ENCODE measurements at places on chromosomes 16 and 17.

GRCh38 chr16:35365675-35366074, 1906.3 kb downstream of the TP53TG3F start:
- no peak for DNase-seq

DNA sequence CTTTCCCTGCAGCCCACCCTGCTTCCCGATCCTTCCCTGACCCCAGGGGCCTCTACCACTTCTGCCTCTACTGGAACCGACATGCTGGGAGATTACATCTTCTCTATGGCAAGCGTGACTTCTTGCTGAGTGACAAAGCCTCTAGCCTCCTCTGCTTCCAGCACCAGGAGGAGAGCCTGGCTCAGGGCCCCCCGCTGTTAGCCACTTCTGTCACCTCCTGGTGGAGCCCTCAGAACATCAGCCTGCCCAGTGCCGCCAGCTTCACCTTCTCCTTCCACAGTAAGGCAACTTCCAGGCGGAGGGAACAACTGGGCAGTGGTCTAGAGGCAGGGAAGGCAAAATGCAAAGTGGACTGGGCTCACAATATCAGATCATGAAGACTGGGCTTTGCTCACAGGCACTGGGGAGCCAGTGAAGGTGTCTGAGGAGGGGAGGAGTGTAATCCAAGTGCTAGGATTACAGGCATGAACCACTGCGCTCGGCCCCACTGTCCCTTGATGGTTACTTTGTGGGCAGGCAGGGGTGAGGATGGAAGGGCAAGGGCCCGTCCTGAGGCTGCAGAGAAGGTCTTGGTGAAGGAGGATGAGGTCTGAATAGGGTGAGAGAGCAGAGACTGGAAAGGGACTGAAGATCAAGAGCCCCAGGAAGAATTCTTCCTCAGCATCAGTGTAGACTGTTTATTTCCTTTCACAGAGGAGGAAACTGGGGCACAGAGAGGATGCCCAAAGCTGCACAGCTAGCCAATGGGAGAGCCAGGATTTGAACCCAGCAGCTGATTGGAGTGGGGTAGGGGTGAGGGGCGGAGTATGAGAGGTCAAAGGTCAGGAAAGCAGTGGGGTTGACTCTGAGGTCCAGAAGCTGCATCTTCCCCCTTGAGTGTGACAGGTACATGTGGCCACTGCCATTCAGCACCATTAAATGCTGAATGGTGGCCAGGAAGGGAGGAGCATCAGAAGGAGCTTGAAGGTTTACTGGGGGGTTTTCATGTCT, 16.5 kb upstream of the ADGRG3 start:
- DNase-seq = no peak

DNA sequence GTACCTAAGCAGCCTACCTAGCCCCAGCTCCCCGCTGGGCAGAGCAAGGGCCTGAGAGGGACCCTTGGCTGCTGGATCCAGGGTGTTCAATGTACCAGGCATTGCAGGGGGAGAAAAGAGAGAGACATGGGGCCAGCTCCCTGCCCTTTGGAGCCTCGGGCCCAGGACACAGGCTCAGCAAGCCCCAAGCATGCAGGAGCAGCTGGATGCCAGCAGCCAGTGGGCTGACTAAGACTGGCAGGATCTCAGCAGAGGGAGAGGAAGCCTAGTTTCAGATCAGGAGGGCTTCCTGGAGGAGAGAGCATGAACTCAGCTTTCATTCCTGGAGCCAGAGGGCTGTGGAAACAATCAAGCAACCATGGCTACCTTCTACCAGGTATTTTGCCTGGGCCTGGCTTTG, 82.0 kb upstream of the NKD1 start:
- DNase-seq = no peak

- DNase-seq = no peak
Observed at GRCh38 chr16:53511403-53512280, 8.6 kb upstream of the AKTIP start.

DNA sequence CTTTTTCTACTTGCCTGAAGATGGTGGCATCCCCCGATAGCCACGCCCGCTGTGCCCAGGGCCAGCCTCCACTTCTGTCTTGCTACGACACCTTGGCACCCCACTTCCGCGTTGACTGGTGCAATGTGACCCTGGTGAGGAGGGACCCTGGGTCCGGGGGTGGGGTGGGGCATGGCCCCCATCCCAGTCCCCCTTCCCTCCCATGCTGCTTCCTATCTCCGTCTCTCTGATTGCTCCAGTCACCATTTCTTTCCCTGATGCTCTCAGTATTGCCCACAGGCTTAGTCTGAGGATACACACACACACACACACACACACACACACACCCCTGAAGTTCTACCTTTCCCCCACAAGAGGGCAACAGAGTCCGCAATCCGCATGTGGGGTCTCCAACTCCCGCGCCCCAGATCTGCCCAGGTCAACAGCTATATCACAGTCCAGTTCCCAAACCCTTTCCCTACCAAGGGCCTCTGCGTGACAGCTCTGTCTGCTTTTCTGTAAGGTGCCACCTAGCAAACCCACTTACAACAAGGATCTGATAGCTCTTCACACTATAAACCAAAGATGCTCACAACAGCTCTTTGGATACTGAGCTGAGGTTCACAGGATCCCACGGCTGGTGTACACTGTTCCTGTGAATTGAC, 3.4 kb downstream of the SGCA start:
- DNase-seq = peak; percentile 84

DNA sequence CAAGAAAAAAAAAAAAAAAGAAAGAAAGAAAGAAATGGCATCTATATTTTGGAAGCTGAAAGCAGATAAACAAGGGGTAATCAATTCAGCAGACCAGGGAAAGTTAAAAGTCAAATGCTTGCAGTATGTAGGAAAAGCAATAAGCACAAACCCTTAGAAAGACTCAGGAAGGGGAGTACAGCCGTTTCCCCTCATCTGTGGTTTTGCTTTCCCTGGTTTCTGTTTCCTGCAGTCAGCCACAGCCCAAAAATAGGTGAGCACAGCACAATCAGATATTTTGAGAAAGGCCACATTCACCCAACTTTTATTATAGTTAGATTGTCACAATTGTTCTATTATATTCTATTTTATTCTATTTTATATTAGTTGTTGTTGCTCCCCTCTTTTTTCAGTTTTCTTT, 14.4 kb upstream of the ALOX12 start:
- no peak for DNase-seq

GRCh38 chr17:44387804-44388203, 1.6 kb downstream of the ITGA2B start:
- no peak for DNase-seq

GRCh38 chr16:53131363-53132071, 76.7 kb downstream of the CHD9 start:
- no peak for DNase-seq

- no peak for DNase-seq
Observed at GRCh38 chr16:19959736-19960135, 75.1 kb upstream of the GPRC5B start.

DNA sequence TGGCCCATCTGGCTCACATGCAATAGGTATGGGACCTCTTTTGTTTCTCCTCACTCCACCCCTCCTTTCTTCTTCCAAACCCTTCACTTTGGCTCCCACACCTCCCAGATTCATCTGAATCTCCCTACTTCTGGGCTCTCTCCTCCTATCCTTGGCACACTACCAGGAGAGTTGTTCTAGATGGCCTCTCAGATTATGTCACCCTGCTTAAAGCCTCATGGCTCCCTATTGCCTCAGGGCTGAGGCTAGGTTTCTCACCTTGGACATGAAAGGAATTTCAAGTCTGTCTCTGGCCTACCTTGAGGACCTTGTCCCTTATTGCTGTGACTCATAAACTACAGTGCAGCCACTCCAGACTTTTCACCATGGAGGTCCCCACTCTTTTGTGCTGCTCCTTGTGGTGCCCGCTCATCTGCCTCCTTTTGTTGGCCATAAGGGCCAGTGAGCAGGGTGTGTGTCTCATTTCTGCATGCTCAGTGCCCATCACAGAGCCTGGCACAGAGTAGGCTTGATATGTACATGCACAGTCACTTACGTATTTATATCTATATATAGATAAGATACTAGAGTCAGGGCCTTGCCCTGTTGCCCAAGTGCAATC, 1.0 kb upstream of the MFAP4 start:
- DNase-seq = no peak

DNA sequence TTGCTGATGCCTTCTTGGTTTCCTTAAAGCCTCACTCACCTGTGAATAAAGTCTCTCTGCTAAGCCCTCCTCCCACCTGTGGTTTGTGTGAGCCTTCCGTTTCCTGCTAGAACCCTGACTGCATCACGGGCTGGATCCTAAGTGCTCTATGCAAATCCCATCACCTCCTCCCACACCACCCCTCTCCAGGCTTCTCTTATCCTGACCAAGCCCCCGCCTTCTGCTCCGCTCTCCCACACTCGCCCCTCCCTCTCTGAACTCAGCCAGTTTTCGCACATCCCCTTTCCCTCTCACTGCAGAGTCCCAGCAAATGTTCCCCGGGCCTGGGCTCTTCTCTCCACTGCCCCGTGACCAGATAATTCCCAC, 51.8 kb downstream of the PIMREG start:
- no peak for DNase-seq

DNA sequence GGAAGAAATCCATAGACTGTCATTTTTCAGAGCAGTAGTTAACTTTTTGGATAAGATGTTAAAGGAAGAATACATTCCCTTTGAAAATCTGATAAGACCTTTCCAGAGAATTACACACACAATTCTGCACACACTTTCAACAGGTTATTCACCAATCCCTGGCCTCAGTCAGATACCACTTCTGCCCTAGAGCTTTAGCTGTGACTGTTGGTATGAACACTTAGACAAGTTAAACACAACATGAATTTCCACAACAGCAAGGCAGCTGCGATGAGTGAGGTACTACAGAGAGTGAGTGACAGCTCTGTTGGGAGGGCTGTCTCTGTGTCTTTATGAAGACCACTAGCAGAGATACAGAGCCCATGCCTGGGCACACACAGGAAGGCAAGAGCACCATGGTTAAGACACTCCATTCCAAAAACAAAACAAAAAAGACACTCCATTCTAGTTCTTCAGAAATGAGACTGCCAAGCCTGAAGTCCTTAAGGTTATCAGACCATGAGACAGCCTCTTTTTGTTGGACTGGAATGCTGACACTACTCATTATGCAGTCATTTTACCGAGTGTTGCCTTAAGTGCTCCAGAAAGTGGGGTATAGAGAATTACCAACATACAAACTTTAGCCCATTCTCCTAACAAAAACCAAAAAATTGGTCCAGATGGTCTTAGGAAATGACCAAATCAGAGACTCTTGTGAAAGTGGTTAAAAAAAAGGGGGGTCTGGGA, 42.4 kb downstream of the TOM1L2 start:
- DNase-seq = no peak

DNA sequence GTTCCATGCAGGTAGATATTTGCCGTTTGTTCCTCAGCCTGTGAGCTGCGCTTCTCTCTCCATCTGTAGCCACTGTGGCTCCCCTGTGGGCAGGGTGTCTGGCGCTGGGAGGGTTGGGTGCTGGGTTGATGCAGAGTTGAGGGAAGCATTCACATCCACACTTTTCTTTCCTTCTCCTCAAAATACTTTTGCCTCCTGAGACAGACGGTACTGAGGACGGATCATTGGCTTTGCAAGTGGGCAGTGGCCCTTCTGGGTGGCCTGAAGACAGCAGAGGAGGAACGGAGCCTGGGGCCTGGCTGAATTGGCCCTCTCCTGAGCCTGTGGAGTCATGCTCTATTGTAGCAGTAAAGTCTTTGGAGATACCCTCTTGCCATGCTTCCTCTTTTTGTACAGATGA, 43.0 kb downstream of the NKD1 start:
- no peak for DNase-seq

- DNase-seq = peak; percentile 70
Observed at GRCh38 chr17:66829386-66829864, 5.5 kb upstream of the CACNG5 start.

DNA sequence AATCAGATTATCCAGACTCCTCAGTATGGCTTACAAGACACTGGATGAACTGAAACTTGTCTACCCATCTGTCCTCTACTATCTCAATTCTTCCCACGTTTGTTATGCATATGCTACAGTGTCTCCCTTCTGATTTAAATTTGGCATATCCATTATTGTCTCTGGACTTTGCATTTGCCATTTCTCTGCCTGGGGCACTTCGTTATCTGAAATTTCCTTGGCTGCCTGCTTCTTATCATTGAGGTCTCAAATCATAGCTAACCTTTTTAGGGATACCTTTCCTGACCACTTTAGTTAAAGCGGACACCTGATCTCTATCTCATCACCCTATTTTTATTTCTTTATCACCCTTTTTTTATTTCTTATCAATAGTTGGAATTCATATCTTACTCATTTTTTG, 853.4 kb downstream of the KCNJ2 start:
- DNase-seq = no peak

- DNase-seq = no peak
Observed at GRCh38 chr17:20975566-20975965, 67.2 kb downstream of the USP22 start.

GRCh38 chr16:69589434-69590269, 23.9 kb downstream of the NFAT5 start:
- DNase-seq = no peak

GRCh38 chr16:27084307-27085028, 17.7 kb downstream of the C16orf82 start:
- no peak for DNase-seq

DNA sequence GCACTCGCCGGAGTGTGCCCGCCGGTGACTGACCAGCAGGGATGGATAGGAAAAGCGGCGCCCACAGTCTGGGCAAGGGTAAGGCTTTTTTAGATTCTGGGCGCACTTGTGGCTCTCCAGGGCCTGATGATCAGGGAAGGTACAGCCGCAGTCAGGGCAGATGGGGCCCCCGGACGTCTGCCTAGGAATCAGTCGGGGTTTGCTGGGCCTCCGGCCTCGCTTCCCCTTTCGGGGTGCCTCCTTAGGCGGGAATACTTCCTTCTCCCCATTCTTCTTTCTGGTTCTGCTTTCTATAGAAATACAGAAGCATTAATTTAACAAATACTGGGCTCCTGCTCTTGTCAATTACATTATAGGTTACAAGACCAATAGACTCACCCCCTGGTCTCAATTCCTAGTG, 5.0 kb downstream of the ZNF689 start:
- DNase-seq = no peak

DNA sequence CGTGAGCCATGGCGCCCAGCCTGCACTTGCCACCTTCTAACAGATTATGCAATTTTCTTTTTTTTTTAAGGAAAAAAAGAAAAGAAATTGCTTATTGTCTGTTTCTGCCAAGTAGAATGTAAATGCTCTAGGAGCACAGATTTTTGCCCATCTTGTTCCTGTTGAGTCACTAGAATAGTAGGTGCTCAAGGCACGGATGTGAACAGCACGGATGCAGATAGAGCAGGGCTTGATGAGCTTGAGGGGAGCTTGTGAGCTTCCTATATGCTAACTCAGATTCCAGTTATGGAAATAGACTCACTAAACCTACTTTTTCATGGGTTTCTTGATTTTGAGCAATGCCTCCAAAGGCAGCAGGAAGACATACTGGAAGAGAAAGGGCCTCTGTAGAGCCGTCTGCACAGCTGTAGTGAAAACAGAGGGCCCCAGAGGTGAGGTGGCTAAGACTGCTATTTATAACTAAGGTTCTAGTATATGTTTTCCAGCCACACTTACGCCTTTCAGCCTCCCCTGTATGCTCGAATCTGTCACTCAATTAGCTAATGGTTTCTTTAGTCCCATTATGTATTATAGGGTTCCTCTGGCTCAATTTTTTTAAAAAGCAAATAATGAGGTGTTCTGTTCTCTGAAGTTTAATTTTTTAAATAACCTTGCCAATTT, 72.8 kb downstream of the WWP2 start:
- no peak for DNase-seq
